ENCODE measurements at places on chromosomes 11 and 22.

GRCh38 chr11:115363426-115363825 is 140.8 kb downstream of the CADM1 start:
- DNase-seq = no peak

DNA sequence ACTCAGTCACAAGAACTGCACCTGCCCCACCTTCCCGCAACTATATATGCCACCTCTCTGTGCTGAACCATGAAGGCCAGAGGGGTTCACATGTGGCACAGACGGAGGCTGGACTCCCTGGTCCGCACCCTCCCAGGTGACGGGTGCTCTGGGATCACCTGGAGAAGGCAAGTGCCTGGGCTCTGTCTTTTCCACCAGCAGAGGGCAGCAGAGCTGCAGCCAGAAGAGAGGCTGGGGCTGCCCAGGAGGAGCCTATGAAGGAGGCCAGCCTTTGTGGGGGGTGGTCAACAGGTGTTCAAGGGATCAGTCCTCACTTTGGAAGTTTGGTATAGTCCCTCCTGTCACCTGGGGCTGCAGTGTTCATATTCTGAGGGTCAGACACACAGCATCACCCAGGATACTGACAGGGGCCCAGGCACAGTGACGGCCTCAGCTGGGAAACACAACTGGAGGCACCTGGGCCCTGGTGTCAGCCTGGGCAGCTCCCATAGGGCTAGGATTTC is 39.2 kb upstream of the IGLL5 start:
- DNase-seq = peak; percentile 39

DNA sequence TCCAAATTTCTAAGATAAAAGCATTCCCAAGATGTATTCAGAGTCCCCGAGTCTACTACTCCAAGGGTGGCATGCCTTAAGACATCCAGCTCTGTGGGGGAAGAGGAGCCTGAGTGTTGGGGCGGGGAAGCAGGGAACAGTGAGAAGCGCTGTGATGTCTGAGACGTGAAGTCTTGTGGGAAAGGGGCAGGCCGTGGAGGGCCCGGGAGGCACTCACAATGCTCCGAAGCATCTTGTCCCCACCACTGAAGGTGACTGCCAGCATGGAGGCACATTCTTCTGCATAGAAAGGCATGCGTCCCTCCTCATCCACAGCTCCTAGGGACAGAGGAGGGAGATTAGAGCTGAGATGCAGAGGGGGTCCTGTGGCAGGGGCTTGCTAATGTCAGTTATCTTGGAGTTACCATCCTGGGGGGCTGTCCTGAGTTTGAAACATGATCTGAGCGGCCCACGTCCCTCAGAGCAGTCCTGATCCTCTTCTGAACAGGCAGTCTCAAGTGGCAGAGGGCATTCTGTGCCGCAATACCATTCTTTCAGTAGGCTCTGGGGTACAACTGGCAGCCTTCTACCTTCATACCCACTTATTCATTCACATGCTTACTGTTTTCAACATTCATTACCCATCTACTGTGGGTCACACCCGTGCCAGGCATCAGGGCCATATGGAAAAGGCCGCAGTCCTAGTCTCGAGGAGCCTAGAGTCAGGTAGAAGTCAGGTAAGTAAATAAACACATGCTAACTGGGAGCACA is 8.7 kb downstream of the PCSK7 start:
- no peak for DNase-seq

DNA sequence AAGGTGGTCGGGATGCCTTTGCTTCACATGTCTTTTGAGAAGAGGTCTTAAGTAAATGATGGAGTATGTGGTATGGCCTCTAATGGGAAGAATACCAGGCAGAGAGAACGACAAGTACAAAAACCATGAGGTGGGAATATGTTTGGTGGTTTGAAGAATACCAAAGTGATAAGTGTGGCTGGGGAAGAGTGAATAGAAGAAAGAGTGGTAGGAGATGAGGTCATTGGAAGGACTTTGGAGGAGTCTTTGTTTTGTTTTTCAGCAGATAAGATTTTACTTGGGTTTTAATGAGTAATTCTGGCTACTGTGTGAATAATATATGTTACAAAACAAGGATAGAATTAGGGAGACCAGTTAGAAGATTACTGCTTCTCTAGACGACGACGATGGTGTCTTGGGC is 515.4 kb downstream of the RAB38 start:
- no peak for DNase-seq

- DNase-seq = no peak
These were observed 36.0 kb upstream of the OLFML1 start for GRCh38 chr11:7449211-7449840.

- DNase-seq = no peak
These were observed 45.3 kb downstream of the MED15 start for GRCh38 chr22:20552443-20553401.

All from NCI-H1092 (cell line).